ENCODE measurements at places on chromosomes 3 and 15. TPM values are rescaled to one million over a fixed set of nuclear protein-coding genes. Genes with fewer than 3 reads are reported as not detected.
A peak's percentile ranks its signal among the peaks of the same experiment; 100 is the strongest.

DNA sequence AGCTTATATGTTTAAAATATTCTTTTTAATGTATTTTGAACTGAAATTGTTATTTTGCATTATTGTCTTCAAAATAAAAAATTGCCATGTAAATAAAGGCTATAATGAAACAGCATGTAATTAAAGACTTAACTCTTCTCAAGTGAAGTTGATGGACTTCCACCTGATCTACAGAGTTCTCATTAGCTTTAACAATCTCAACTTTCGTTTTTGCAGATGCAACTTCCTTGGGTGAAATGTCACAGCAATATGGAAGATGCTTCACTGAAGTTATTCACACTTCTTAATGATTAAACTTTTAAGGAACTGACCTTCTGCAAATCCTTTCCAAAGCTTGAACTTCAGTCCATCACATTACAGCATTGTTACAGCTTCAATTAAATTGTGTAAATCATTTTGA lies 63.6 kb downstream of the OSTN start:
- H3K27me3 ChIP-seq = no peaks in the 10 kb centered on the region
- H3K36me3 ChIP-seq = no peaks in the 10 kb centered on the region
- no peaks in the 10 kb centered on the region for H3K4me1 ChIP-seq

DNA sequence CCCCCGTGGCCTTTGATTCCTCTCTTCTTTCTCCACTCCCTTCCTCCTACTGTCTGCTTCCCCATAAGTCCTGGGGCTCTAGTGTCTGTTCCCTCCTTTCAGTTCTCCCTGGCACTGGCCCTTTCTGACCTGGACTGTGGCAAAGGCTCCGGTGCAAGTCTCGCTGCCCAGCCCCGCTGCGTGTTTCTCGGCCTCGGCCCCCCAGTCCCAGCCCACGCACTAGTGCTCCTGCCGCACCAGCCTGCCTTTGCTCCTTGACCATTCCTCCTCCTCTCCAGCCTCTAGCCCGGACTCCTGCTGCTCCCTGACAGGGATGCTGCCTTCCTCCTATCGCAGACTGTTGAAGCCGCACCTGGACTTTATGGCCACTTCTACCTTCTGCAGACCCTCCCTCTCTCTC lies 2.1 kb downstream of the TM6SF1 start:
- peaks cover 16% of the 10 kb centered on the region for H3K4me1 ChIP-seq
- no peak for DNase-seq
- H3K27me3 ChIP-seq = no peaks in the 10 kb centered on the region
- no peak overlapping the region for H3K27ac ChIP-seq
- no peaks in the 10 kb centered on the region for H3K36me3 ChIP-seq

DNA sequence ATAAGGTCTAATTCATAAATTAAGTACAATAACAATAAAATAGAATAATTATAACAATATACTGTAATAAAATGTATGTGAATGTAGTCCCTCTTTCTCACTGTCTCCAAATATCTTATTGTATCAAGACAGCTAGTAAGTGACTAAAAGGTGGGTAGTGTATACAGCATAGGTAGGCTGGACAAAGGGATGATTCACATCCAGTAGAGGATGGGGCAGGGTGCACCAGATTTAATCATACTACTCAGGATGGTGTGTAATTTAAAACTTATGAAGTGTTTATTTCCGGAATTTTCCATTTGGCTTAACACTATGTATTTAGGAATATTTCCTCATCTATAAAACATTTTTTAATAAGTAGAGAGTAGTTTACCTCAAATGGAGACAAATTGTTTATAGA lies 876.1 kb upstream of the CADM2 start:
- H3K27me3 ChIP-seq = no peaks in the 10 kb centered on the region
- H3K27ac ChIP-seq = no peak overlapping the region
- no peaks in the 10 kb centered on the region for H3K36me3 ChIP-seq
- H3K4me1 ChIP-seq = no peaks in the 10 kb centered on the region

DNA sequence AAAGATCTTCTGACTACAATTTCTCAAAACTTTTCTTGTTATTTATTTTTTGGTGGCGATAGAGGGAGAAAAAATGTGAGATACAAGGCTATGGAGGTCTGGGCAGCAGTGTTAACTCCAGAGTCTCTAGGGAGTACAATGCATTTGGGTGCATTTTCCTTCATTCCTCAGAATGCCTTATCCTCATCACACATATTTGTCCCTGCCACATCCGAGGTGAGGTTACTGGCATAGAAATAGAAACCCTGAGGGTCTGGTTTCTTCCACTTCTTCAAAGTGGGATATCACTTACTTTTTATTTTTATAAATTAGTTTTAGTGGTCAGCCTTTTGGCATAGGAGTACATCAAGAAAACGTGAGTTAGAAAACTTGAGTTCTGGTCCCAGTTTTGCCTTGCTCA lies 150.4 kb downstream of the TIGIT start:
- DNase-seq = no peak
- no peak overlapping the region for H3K27ac ChIP-seq
- H3K36me3 ChIP-seq = no peaks in the 10 kb centered on the region
- peaks cover 12% of the 10 kb centered on the region for H3K4me1 ChIP-seq
- H3K27me3 ChIP-seq = no peaks in the 10 kb centered on the region
- no peak overlapping the region for H3K4me3 ChIP-seq

DNA sequence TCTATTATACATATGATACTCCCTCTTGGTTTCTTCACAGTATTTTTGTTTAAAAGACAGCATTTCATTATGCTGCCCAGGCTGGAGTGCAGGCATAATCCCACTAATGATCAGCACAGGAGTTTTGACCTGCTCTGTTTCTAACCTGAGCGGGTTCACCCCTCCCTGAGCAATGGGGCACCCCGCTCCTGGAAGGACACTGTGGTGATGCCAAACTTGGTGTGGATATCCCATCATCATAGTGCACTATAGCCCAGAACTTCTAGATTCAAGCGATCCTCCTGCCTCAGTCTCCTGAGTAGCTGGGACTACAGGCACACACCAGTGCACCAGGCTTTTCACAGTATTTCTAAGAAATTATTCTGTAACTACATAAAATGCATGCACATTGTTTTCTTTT lies 14.9 kb downstream of the COLQ start:
- H3K27ac ChIP-seq = no peak overlapping the region
- peaks cover 2% of the 10 kb centered on the region for H3K27me3 ChIP-seq
- no peak overlapping the region for H3K4me3 ChIP-seq

DNA sequence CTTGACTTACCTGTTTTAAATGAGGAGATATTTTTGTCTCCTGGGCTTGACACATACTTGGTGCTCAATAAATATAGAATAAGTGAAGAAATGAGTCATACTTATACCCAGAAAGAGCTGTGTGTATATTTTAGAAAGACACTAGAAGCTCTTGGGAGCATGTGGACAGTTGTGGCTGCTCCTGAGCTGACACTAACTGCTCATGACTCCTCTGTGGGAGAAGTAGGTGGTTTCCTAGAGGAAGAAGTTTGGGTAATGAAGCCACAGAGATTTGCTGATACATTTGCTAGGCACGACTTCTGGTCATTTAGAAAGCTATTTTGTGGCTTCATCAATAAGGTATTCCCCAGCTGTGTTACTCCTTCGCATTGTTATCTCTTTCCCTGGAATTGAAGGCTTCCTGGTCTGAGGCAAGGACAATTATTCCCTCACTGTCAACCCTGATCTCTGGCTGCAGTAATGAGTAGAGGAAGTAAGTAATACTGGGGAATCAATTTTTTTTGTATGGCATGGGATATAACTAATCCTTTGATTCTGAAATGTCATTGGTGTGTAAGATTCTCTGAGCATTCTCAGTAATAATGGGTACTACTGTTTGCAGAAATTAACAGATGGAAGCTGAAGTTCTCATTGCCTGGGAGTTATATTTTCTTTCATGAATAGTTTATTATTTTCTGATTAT lies 79.6 kb upstream of the DCBLD2 start:
- H3K27me3 ChIP-seq = no peaks in the 10 kb centered on the region
- H3K27ac ChIP-seq = peak overlapping the region; percentile 49
- H3K4me3 ChIP-seq = peak overlapping the region; percentile 31

- no peak for DNase-seq
- H3K4me1 ChIP-seq = peaks cover 4% of the 10 kb centered on the region
- no peaks in the 10 kb centered on the region for H3K27me3 ChIP-seq
- no peak overlapping the region for H3K4me3 ChIP-seq
- no peaks in the 10 kb centered on the region for H3K36me3 ChIP-seq
These were observed 283.9 kb downstream of the RORA start for GRCh38 chr15:60945196-60945595.

The SAMMSON gene
- total RNA-seq = under 0.01 TPM

The MAP1A gene
- total RNA-seq = 70.4 TPM

Measured in fibroblast of lung (primary cell).